ENCODE measurements at places on chromosomes 16 and 17.

DNA sequence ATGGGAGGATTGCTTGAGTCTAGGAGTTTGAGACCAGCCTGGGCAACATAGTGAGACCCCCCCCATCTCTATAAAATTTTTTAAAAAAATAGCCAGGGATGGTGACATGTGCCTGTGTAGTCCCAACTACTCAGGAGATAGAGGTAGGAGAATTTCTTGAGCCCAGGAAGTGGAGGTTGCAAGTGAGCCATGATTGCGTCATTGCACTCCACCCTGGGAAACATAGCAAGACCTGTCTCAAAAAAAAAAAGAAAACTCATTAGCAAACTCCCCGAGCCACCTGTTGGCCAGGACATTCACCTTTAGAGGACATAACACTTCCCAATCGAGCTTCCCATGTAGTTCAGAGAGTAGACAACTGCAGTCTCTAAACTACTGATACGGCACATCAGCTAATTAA is 274.2 kb downstream of the ABCC12 start:
- no peak for DNase-seq

GRCh38 chr16:57739756-57740422 is 4.3 kb downstream of the KATNB1 start:
- no peak for DNase-seq

- DNase-seq = no peak
These were observed 191.3 kb downstream of the ZNF18 start for GRCh38 chr17:11805952-11806351.

DNA sequence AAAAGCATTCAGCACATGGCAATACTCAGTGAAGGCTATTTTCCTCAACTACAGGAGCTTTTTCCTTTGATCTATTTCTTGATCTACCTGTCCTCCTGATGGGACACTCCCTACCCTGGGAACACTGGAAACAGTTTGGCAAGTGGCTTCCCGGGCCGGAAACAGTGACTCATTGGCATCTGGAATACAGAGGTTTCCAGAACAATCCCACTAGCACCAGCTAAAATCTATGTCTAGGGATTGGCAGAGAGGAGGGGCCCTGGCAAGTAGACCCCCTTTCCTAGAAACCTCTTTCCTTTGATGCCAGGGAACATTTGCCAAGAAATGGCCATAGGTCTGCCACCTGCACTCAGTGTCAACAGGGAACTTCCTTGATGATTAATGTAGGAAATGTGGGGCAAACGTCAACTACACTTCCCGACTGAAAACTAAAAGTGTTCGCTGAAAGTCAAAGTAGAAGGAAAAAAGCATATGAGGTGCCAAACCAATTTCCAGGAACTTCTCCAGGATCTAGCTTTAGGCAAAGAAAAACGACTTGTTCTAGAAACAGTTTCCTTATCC is 30.4 kb upstream of the FBXW10B start:
- peak; percentile 19 for DNase-seq

DNA sequence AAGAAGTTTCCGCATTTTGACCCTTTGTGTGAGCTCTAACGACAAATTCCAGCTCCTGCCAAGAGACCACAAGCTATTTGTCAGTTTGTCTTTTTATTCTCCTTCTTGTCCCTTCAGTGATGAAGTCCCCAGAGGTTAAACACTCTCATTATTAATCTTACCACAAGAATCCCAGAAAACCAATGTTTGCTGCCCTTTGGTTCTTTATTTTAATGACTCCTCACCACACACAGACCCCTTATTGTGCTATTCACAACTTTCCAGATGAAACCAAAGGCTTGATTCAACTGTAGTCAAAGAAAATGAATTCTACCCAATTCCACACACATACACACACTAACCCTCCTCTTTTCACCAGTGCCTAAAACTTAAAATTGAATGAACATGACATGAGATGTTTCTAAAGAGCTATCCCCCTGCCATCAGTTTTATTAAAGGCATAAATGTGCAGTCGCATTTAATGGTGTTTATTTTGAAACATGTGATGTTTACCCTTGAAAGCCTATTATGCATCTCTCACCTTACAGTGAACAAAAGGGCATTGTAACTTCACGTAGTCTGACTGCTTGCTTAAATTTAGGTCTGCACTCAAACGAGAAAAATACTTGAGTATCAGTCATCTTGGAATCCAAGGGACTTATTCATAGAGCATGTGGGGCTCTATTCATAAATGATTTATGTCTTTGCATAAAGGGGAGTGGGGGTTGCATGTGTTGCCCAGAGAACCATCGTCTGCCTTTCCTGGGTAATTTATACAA is 44.1 kb downstream of the PCTP start:
- DNase-seq = no peak

DNA sequence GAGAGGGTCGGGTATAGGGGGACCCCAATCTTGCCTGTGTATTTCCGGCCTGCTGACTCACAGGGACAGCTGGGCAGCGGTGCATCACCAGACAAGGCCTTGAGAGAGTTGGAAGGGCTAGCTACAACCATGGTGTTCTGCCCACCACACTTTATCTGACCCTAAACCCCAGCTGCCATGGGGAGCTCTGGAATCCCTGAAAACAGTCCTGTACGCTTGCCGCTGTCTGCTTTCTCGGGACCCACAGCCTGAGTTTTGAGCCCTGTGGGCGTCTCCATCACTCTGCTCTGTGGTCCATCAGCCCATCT is 100.4 kb upstream of the GSE1 start:
- DNase-seq = no peak

GRCh38 chr16:9316615-9317014 is 225.2 kb downstream of the HAPSTR1 start:
- DNase-seq = peak; percentile 76

- no peak for DNase-seq
These were observed 60.9 kb upstream of the ERCC4 start for GRCh38 chr16:13858873-13859580.

DNA sequence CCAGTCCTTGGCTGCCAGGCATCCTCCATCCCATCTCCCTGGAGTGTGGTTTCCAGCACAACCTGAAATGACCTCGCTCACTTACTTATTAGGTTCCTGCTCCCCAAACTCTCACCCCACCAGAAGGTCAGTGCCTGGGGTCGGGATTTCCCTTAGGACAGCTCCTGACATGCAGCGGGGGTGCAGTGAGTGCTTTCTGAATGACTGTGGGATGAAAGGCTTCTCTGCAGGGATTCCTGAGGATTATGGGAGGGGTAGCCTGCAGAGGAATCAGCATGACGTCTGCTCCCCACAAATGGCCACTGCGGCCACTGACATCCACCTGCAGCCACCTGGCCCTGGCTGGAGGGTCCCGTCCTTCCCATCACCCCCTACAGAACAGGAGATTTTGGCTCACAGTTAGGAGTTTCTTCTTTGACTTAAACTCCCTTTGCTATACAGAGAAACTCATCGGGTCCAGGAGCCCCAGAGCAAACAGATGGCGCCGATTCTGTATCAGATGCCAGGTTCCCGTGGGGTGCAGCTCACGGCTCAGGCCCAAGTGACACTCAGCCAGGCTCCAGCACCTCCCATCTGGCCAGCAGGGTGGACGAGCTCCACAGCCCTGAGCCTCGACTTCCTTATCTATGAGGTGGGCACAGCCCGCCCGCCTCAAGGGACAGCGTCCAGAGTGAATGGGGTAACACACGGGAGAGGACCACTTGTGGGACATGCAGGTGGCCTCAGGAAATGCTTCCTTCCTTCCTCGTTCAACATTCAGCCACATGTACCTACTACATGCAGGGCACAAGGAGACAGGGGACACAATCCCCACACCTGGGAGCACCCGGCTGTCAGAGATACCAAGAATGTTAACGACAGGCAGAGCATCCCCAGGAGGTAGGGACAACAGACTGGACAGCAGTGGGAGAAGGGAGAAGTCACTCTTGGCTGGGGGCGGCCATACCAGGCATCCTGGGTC is 69.8 kb downstream of the RMI2 start:
- DNase-seq = no peak

- no peak for DNase-seq
These were observed 107.9 kb upstream of the ZNF469 start for GRCh38 chr16:88274847-88275246.

DNA sequence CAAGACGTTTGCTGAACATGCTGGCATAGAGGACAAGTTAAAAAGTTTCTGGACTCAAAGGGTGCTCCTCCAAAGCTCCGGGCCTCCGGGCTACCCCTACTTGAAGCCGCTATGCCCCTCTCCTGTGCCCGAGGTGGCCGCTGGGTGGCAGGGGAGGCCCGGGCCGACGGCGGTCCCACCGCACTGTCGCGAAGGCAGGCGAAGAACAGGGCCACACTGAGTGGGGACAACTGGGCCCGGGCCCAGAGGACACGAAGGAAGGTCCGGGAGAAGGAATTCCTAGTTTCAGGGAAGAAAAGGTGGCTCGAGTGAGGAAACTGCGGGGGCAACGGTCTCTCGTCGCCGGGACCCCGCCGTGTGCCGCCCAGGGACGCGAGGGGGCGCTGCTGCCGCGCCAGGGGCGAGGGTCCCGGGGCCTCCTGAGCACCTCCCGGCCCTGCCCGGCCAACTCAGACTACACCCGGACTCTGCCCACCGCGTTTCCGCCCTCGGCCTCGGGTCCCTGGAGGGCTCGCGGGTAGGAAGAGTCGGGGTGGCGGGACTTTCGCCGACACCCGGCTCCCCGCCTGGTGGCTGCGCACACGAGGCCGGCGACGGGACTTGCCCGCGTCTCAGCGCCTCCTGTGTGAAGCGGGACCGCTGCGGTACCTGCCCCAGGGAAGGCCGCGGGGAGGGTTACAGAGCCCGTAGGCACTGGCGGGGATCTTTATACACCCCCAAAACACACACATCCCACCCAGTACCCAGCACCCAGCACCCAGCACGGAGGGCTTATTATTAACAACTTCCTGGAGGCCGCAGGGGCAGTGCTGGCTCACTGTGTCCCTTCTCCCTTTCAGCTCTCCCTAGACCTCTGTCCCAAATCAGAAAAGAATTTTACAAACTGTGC is 772 bp upstream of the CHCT1 start:
- peak; percentile 77 for DNase-seq

GRCh38 chr16:84053237-84053636 is 10.6 kb upstream of the SLC38A8 start:
- no peak for DNase-seq

DNA sequence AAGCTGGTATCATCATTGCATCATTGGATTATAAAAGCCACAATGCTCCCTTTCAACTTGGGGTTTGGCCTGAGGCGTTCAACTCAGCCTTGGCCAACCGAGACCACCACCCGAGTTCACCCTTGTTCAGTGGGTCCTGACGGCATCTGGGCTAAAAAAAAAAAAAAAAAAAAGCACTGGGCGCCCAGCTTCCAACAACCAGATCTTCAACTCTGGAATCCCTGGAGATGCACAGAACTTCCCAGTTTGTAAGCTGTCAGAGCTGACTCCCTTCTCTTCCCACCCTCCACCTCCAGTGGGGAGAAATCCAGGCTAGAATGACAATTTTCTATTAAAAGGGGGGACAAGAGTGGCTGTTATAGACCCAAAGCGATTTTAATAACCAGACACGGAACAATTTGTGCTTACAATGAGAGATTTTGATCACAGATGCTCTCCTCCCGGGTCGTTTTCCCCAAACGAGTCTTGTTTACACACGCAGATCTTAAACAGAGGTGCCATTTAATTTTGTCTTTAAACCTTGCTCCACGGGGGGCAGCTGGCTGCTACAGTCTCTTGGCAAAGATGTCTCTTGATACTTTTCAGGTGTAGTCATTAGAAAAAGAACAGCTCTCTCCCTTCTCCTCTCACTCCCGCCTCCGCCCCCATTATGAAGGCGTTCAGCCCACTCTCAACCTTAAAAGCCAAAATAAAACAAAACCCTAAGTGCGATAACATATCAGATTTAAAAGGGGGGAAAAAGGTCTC is 26.9 kb downstream of the GPRC5B start:
- DNase-seq = no peak

DNA sequence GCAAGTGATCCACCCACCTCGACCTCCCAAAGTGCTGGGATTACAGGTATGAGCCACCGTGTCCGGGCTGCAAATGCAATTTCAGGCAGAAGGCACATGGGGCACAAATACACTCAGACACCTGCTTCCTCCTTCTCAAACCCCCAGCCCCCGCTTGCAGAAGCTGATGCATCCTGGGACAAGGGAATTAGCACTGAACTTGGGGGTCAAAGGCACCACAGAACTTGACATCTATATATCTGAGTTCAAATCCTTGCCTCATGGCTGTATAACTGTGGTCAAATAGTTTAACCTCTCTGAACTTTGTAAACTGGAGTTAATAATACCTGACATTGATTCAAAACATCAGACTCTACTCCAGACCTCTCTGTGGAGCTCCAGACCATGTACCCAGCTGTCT is 4.1 kb upstream of the ARL5C start:
- no peak for DNase-seq

- no peak for DNase-seq
These were observed 4.3 kb upstream of the ATP1B2 start for GRCh38 chr17:7646457-7646856.

DNA sequence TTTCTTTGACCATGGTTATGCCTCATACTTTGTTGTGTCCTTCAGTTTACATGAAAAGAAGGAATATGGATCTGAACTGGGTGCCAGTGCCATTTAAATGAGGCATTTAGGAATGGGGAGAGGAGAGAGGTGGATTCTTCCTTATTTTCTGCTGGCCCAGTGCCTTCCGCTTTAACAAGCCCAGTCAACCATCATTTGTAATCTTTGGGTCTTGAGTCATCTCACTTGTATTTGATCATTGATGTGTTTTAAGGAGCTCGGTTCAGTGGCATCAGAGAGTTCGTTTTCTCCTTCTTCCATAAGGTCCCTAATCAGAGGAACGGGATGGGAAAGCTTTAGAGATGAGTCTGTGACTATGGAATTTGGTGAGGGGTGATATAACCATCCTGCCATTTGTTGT is 334.9 kb downstream of the WWOX start:
- DNase-seq = no peak

DNA sequence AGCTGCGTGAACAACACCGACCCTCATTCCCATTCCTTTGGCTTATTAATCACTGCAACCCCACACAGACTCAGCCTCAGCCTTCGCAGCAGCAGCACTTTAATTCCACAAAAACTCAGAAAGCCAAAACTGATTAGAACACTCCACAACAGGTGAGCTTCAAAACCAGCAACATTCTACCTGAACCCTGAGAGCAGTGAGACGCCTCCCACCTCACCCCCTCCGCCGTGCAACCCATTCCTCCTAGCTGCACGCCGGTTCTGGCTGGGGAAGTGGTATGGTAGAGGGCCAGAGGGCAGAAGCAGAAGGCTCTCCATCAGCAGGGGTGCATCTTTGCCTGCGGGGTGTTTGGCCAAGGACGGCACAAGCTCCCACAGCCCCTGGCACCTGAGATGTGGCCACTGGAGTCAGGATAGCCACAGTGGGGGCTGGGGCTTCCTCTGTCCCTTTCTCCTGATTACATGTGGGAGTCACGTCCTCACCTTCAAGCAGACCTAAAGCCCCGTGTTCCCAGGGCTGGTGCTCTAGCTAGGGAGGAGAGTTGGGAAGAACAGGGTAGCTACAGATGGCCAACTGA is 1.6 kb downstream of the BORCS6 start:
- DNase-seq = no peak
